ENCODE measurements at places on chromosomes 1 and 21. TPM values are rescaled to one million over a fixed set of nuclear protein-coding genes. Genes with fewer than 3 reads are reported as not detected.

CCDC181 gene
- total RNA-seq: 0.65 TPM

- no peak for DNase-seq
Observed at GRCh38 chr1:242797856-242798255, 273.4 kb upstream of the PLD5 start.

GRCh38 chr1:31306278-31306677, 9.4 kb downstream of the ZCCHC17 start:
- no peak for DNase-seq

DNA sequence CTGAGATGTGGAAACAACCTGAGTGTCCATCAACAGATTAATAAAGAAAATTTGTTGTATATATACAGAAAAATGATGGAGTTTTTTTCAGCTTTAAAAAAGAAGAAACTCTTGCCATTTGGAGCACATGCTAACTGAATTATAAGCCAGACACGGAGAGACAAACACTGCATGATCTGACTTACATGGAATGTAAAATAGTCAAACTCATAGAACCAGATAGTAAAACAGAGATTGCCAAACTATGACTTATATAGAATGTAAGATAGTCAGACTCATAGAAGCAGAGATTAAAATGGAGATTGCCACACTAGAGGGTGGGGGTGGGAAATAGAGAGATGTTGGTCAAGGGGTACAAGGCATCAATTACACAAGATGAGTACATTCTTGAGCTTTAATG, 1786.6 kb downstream of the PLA2G4A start:
- no peak for DNase-seq

SRSF10 gene
- total RNA-seq: 51.9 TPM

NCMAP gene
- 0.22 TPM for total RNA-seq

GRCh38 chr1:195529881-195530280, 1078.4 kb downstream of the KCNT2 start:
- no peak for DNase-seq

TBX19 gene
- 0.43 TPM for total RNA-seq

SYNJ1 gene
- total RNA-seq: 11.1 TPM

GRCh38 chr1:111213412-111213811, 13.0 kb upstream of the DENND2D start:
- DNase-seq: no peak

GRCh38 chr1:245197121-245197520, 42.3 kb downstream of the KIF26B start:
- DNase-seq: no peak

DNA sequence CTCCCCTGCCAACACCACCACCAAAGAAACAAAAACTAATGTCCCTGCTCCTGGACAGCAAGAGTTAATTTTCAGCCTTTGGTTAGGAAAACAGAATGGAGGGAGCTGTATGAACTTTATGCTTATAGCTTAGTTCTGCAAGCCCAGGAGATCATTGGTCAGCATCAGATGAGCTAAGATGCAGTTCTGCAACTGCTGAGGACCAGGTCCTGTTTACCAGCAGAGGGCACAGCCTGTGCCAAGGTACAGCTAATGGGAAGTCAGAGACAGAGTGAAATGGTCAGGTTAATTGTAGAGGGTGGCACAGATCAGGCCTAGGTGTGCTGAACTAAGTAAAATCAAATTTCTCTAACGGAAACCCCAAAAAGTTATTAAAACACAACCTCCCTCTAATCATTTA, 161.3 kb downstream of the ROR1 start:
- DNase-seq: no peak

GRCh38 chr1:89405275-89405929, 41.5 kb downstream of the GBP6 start:
- no peak for DNase-seq

DNA sequence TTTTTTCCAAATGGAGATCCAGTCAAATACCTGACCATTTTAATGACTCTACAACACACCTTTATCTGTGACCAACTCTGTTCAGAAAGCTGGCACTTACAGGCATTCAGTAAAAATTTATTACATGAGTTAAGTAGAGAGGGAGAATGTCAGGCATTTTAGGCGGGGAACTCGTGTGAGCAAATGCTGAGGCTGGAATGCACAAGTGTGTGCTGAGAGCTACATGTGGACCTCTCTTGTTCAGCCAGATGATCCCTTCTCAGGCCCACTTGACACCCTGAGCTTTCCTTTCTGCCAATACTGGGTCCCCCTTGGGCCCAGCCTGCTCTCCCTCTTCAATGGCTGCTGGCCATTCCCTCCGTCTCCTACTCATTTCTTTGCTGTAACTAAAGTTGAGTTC, 11.7 kb downstream of the PPIH start:
- no peak for DNase-seq

GRCh38 chr1:88462488-88463261, 221.4 kb upstream of the PKN2 start:
- peak; percentile 72 for DNase-seq

GRCh38 chr1:211633524-211633846, 41.9 kb downstream of the NEK2 start:
- peak; percentile 22 for DNase-seq

DNA sequence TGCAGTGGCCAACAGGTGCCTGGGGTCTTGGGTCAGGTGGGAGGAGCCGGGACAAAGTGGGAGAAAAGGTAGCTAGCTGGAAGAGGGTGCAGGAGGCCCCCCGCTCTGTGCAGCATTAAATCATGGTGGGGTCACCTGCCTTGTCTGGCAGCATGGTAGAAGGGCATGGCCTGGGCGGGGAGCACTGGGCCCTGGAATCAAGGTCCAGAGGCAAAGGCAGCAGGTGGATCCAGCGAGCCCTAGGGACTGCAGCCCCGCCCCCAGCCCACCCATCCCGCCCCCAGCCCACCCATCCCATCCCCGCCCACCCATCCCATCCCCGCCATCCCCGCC, 16.7 kb upstream of the TTLL10 start:
- no peak for DNase-seq

DNA sequence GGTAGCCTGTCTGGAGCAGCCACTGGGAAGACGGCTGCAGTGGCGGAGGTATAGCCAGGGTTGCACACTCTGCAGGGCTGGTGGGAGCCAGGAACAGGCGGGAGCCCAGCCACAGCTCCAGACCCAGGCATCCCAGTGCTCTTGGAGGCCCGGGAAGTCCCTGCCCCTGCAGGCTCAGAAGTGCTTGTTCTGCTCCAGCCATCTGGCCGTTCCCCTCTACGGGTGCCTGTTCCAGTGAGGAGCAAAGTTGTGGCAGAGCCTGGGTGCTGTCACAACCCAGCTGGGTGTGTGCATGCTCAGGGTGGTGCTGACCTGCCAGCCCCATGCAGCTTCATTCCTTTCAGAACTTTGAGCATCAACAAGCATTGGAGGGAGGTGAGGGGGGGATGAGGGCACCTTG, 31.7 kb upstream of the BACE2 start:
- no peak for DNase-seq

DNA sequence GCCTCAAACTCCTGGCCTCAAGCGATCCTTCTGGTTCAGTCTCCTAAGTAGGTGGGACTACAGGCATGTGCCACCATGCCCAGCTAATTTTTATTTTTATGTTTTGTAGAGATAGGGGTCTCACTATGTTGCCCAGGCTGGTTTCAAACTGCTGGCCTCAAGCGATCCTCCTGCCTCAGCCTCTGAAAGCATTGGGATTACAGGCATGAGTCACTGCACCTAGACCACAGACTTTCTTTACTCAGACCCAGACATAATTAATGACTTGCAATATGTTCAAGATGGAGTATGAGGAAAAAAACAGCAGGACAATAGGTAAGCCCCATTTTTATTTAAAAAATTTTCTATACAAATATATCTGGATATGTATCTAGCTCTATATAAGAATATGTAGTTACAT, 13.2 kb downstream of the KANK4 start:
- no peak for DNase-seq

GRCh38 chr1:198934901-198935305, 296.1 kb downstream of the PTPRC start:
- DNase-seq: no peak

GRCh38 chr1:19454265-19455146, 30.8 kb downstream of the CAPZB start:
- DNase-seq: no peak

DNA sequence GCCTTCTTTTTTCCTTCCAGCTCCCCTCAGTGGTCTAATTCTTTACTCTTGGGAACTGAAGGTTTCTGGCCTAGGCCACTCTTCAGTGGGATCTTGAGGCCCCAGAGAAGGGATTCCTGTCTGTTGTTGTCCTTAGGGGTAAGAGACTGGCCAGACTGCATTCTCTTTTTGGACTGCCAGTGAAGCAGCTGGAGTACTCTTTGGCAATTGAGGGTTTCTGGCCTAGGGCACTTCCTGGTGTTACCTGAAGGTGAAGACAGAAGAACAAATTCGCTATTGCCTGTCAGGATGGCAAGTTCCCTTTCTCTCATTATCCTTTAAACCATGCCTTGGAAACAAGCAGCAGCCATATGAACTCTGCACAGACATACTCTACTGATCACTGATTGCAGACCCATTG, 286.6 kb upstream of the ZP4 start:
- no peak for DNase-seq

DNA sequence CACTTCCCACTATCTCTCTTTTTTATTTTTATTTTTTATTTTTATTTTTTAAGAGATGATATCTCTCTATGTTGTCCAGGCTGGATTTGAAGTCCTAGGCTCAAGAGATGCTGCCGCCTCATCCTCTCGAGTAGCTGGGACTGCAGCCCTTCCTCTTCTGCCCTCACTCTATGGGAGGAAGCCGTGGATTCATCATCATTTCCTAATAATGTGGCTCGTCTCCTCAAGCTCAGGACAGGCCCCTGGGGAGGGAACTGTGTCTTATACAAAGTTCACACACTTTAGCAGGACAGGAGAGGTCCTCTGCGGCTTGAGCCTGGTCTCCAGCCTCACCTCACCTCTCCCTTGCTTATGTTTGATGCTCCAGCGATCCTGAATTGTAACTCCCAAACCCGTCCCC, 16.5 kb upstream of the IFFO2 start:
- DNase-seq: no peak

DNA sequence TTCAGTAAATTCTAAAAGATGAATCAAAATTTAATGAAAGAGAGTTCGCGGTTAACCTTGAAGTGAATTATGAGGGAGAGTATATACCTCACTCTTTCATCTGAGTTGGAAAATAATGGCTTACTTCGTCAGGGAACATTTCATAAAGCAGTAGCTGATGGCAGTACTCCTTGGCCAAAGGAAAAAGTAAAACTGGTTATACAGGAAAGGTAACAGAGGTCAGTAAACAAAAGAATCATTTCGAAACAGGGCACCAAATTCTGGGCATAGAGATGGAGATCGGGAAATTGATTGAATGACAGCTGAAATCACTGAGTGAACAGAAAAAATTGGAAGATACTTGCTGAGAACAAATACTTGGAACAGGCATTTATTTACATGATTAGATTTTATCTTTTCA, 199.0 kb downstream of the OLFM3 start:
- no peak for DNase-seq

DNA sequence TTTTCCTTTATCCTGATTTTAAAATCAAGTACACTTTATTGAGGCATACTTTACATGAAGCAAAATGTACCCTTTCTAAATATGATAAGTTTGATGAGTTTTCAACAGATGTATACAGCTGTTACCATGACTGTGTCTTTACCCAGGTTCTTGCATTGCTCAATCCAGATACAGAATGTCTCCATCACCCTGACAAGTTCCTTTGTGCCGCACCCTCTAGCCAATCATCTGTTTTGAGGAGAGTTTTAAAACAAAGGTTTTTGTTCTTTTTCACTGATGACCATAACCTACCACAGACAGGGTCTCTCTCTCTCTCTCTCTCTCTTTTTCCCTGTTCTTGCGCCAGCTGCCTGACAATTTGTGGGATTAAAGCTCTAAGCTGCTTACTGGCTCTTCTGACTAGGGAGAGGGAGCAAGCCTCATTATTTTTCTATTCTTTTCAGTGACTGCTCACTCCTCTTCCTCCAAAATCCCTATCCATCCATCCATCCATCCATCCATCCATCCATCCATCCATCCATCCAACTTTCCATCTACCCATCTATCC, 1.2 kb upstream of the KCNE1 start:
- DNase-seq: no peak

- no peak for DNase-seq
Observed at GRCh38 chr1:76782809-76783208, 84.5 kb upstream of the ST6GALNAC5 start.

Measured in Right ventricle myocardium inferior (tissue), 1 donor.